ENCODE measurements at places on chromosomes 6 and 20. TPM values are rescaled to one million over a fixed set of nuclear protein-coding genes. Genes with fewer than 3 reads are reported as not detected.

GRCh38 chr6:106149472-106150069 lies 63.4 kb downstream of the PRDM1 start:
- DNase-seq, result no peak

DNA sequence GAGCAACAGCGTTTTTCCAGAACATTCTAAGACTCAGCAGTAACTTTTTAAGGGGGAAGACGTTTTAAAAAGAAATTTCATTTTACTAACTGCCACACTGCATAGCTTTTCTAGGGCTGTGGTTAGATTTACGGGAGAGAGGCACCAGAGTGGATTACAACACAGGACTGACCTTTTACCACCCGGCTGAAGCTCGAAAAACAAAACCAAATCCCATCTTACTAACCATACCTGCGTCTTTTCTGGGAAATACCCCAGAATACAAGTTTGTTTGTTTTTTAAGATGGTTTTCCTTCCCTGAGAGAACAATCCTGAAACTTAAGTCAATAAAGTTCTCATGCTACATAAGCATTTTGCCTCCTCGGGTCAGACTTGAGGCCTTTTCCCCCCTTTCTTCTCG lies 209.3 kb upstream of the SOX4 start:
- no peak for DNase-seq

GRCh38 chr6:28658475-28659249 lies 133.0 kb downstream of the GPX5 start:
- peak; percentile 51 for DNase-seq

DNA sequence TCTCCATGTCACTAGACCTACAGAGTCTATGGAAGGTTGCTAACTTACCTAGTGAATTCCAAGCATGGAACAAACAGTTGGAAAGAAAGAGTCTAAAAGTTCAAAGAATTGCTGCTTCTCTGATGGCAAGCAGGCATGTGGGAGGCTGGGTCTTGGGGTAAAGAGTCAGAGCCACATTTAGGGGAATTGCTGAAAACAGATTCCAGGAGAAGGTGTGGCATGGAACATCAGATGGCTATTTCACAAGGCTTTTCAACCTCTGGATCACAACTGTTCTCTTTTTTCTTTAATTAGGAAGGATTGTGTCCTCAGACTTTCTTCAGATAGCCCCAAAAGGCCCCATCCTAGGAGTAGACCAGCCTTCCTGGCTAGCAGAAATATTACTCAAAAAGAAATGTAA lies 601.5 kb downstream of the MAFB start:
- no peak for DNase-seq

DNA sequence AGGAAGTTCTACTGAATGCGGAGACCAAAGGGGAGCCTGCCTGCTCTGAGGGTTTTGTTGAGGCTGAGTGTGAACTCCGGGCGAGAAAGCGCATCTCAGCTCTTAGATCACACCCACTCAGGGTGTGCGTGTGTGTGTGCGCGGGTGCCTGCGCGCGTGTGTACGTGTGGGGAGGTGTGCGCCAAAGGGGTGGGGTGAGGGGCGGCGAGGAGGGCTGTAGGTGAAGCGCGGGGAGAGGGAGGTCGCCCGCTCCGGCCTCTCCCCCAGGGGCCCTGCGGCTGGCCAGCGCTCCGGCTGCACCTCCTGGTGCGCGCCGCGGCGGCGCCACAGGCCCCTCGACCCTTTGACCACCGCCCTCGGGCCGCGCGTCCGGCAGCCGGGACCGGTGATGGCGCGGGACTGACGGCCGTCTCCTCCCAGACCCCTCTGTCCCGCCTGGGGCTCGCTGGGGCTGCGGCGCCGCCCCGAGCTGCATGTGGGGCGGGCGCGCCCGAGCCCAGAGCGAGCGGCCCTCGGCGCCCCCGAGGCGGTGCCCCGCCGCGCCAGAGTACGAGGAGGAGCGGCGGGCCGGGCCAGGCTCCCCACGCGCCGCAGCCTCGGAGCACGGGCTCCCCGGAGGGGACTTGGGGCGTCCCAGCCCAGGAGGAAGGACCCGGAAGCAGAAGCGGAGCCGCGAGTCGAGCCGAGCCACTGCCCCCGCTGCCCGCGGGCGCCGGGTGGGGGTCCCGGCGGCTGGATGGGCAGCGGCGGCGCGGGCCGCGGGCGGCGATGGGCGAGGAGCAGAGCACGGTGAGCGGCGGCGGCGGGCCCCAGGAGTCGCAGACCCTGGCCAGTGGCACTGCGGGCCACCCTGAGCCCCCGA lies at the start of gene RNF217:
TSS of gene RNF217 (plus strand) at position 661 of the 862 bp plus-strand sequence. CDS start at position 769, 108 bp downstream.
- DNase-seq, result peak; percentile 77

DNA sequence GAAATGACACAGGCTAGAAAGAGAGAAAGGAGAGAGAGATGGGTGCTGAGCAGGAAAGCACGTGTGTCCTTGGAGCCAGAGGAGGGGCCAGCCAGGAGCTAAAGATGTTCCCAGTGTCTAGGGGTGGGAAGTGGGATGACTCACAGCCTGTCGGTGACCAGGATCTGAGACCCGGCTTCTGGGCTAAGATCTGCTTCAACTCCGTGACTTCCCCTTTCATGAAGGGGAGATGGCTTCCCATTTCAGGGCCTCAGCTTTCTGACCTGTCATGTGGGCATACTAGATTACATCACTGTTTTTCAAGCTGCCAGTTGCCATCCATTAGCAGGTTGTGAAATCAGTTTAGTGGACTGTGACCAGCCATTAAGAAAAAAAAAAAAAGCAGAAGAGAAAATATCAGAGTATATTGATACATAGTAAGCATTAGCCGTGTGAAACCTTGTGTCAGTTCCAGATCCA lies 5.4 kb downstream of the TGM3 start:
- no peak for DNase-seq

DNA sequence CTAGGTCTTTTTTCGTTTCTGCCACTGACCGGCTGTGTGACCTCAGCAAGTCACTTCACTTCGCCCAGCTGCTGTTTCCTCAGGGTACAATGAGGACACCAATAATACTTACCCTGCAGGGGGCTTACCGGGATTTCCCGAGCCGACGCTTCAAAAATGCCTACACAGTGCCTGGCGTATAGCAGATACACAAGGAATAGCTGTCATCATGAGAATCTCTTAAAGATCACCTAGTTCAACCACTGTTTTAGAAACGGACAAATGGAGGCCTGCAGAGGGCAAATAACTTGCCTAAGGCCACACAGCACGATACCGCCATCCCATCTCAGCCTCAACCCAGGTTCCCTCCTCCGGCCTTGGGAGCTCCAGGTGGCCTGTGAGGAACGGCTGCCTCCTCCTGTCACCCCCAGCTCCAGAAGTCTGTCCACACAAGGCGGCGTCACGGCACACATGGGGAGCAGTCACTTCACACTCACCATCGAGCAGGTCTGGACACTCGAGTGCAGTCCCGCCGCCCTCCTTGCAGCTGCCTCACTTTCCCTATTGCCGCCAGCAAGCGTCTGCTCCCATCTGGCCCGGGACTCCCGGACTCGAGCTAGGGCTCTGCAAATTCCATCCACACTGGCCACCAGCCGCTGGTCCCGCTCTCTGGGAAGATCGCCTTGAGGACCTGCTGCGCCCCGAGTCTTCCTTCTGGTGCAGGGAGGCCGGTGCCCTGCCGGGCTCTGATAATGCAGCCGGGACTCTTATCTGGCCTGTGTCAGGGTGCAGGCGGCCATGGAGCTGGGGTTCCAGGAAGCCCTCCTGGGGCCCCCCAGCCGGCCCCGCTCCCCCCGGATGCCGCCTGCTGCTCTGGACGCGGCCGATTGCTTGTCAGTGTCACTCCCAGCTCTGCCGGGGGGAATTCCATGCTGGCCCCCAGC lies at the start of gene RIPOR3:
TSS of gene RIPOR3 (minus strand) at position 893 of the 923 bp plus-strand sequence. CDS start at position 479, 414 bp downstream.
- DNase-seq, result peak; percentile 67

- no peak for DNase-seq
These were observed 138.0 kb upstream of the CCN2 start for GRCh38 chr6:132089173-132089572.

DNA sequence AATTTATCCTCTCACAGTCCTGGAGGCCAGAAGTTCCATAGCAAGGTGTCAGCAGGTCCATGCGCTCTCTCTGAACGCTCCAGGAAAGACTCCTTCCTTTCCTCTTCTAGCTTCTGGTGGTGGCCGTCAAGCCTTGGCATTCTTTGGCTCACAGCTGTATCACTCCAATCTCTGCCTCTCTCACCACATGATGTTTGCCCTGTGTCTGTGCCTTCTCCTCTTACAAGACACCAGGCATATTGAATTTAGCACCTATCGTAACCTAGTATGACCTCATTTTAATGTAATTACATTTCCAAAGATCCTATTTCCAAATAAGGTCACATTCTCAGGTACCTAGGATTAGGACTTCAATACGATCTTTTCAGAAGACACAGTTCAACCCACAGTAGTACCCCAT lies 428.5 kb downstream of the CD83 start:
- no peak for DNase-seq

GRCh38 chr6:4575714-4576113 lies 200.5 kb upstream of the CDYL start:
- DNase-seq, result no peak

- DNase-seq, result no peak
These were observed 146.5 kb downstream of the EDN1 start for GRCh38 chr6:12436683-12437082.

GRCh38 chr6:119040229-119040628 lies 38.2 kb downstream of the FAM184A start:
- DNase-seq, result no peak

DNA sequence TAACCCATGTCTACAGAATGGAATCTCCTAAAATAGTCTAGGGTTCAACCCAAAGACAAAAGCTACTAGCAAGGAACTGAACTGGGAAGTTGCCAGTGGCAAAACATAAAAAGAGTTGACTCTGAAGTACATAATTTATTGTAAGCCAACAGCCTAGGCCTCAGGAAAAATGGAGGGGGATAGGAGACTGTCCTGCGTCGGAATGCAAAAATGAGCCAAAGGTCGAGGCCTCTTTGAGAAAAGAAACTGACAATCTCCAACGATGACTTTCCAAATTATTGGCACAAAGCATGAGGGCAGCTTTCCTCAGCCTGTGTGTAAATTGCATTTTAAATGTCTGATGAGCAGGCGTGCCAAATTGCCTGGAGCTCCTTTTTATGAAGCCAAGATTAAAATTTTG lies 2.1 kb downstream of the COL12A1 start:
- no peak for DNase-seq

DNA sequence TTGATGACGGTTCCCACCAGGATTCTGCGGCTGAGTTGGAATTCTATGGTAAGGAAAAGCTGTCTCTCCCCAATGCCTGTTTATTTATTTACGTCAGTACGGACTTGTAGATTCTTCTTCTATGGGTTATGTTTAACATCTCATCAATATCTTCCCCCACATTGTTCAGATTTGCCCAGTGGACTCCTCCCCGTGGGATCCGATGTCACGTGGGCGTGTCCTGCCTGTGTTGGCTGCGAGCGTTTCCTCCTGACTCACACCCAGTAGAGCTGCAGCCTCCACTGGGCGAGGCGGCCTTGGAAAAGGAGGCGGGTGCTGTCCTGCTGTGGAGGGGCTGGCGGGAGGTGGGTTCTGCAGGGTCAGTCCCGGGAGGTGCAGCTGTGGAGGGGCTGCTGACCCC lies 46.8 kb upstream of the SLCO4A1 start:
- DNase-seq, result no peak

DNA sequence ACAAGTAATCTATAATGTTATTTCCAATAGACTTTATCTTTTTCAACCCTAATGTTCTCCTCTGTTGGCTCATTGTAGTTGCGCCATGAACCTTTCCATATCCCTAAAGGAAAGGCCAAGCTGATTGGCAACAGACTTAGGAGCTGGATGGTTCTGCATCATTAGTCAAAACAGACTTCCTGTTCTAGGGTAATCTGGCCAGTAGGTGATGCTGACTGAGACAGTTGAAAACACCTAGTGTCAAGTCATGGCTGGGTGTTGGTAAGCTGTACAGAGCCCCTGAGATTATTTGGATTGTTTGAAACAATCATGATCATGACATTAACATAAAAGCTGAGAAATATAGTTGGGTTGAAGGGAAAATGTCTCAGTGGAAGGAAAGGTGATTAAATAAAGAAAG lies 231.4 kb downstream of the PHACTR1 start:
- DNase-seq, result no peak

GRCh38 chr6:125807293-125807692 lies 16.5 kb downstream of the NCOA7 start:
- DNase-seq, result no peak

- DNase-seq, result no peak
These were observed 167.4 kb upstream of the THBS2 start for GRCh38 chr6:169420912-169421543.

DNA sequence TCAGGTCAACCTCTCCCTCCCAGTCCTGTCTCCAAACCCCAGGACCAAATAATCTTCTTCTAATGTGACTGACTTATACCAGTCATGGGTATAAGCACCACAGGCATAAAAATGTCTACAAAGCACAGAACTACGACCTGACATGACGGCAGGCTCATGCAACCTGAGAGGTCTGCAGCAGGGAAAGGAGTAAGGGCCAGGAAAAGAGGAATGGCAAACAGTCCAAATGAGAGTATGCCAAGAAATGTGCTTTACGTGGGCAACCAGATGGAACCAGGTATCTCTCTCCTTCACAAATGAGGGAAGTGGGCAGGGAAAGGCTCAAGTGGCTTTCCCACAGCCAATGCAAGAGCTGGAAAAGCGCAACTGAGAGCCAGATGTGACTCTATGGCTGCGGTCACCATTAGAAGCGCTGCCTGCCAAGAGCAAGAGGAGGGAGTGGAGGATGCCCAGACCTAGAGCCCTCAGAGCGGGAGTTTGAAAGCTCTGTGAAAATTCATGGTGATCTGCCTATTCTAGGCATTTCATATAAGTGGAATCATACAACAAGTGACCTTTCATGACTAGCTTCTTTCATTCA lies 6.0 kb downstream of the APMAP start:
- DNase-seq, result no peak

GRCh38 chr6:74574794-74575193 lies 631.1 kb downstream of the COL12A1 start:
- no peak for DNase-seq

- DNase-seq, result no peak
These were observed 207.2 kb downstream of the PHACTR1 start for GRCh38 chr6:12923644-12924235.

DNA sequence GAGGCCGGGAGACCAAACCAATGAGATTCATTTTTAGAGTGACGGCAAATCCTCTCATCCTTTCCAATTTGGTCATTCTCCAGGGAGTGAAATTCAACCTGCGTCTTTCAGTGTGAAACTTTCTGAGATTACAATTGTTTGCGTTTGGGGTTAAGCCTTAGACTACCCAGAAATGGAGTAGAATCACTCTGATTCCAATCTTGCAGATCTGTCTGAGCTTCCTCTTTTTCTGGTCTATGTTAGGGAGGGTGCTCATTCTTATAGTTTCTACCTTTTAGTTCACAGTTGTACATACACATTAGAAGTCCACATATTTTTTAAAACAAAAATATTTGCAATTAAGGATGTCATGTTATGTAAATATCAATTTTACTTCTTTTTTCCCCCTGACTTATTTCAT lies 183.0 kb upstream of the PHACTR1 start:
- no peak for DNase-seq

Gene HCK
- polyA plus RNA-seq, result 4.3 TPM

Gene CST2
- not detected for polyA plus RNA-seq

Gene C6orf141
- 7.6 TPM for polyA plus RNA-seq

Gene CDC5L
- 5.1 TPM for polyA plus RNA-seq

Gene BTN1A1
- 0.35 TPM for polyA plus RNA-seq

Gene OPN5
- polyA plus RNA-seq, result not detected
